ENCODE measurements at places on chromosomes 4 and X. TPM values are rescaled to one million over a fixed set of nuclear protein-coding genes. Genes with fewer than 3 reads are reported as not detected.

- no peak for DNase-seq
Observed at GRCh38 chr4:41832961-41833360, 84.4 kb upstream of the PHOX2B start.

SSX4 gene
- not detected for total RNA-seq

GPRASP3 gene
- 1.7 TPM for total RNA-seq

DNA sequence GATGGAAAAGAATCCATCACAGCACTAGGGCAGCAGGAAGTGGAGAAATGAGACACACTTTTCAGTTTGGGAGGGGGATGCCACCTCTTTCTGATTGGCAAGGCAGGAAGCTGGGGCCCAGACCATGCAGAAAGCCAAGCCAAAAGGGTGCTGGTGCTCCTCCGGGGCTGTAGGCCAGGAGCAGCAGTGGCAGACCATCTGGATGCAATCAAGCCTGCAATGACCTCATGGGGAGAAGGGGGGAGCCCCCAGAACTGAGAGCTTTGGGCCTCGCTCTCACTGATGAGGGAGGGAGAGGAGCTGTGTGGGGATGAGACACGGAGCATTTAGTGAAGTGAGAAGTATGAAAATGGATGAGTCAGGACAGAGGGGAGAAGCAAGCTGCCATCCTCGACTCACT, 141.3 kb upstream of the NALF2 start:
- DNase-seq: no peak

DNA sequence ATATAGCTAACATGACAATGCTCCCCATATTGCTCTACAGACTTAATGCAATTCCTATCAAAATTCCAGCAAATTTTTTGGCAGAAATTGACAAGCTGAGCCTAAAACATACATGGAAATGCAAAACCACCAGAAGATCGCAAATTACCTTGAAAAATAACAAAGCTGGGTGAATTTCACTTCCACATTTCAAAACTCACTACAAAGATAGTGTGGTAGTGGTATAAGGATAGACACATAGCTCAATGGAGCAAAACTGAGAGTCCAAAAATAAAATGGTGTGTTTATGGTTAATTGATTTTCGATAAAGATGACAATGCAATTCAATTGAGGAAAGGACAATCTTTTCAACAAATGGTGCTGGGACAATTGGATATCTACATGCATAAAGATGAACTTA, 65.8 kb downstream of the SLC9A7 start:
- no peak for DNase-seq

- no peak for DNase-seq
Observed at GRCh38 chr4:866761-867390, 40.9 kb upstream of the CPLX1 start.

GRCh38 chr4:48237996-48238645, 31.5 kb downstream of the TEC start:
- no peak for DNase-seq

- DNase-seq: no peak
Observed at GRCh38 chr4:128979934-128980333, 113.4 kb downstream of the SCLT1 start.

GRCh38 chrX:17642891-17643290, 94.4 kb upstream of the SCML1 start:
- DNase-seq: no peak

- no peak for DNase-seq
Observed at GRCh38 chr4:17280261-17281018, 231.4 kb downstream of the QDPR start.

DNA sequence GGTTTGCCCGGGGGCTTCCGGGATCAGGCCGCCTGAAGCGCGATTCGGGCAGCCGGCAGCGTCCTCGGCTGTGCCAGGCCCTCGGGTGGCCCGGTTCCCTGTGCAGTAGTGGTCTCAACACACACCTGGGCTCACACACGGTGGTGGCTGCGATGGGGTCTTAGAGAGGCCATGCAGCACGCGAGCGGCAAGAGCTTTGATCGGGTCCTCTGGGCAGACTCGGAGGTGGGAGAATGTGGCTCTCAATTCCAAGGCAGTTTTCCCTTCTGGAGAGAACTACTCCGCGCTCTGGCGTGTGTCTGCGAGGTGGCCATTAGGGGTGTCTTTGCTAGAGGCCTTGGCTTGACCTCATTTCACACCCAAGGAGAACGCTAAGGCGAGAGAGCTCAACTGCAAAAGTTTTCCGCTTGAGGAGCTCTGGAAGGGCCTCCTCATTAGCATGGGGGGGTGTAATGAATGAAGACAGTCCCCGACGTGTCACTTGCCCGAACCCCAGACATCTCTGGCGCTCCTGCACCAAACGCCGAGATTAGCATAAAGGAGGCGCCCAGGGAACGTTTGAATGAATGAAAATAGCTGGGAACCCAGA, 771 bp upstream of the RBPJ start:
- DNase-seq: no peak
